HEK293T (cell line): ENCODE measurements at places on chromosomes 3 and 15.

DNA sequence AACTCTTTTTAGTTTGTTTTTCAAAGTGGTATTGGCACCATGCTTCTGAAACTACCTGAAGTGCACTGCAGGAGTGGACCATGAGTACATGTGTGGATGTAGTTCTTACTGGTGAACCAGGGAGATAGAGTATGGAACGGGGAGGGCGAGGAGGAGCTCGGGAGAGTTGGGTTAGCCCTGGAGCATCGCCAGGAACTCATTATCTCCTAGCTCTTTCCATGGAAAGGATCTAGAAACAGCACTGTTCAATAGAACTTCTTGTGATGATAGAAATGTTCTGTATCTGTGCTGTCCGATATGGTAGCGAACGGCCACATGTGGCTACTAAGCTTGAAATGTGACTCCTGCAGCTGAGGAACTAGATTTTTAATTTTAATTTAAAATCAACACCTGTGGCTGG, 47.3 kb downstream of the VGLL4 start:
- no peak for DNase-seq

DNA sequence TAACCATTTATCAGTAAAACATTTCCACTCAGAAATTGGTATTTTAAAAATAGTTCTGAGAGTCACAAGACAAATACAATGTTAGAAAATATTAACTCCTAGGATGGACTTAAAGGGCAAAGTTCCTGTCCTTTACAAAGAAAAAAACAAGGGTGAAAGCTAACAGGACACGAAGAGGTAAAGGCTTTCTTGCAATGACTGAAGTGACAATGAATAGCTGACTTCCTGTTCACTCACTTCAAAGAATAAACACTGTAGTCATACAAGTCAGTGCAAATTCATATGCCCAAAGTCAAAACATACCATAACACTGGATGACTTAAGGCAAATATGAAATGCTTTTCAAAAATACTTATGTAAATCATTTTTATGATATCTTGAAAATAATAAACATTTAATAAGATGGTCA, 1389.8 kb upstream of the ALCAM start:
- no peak for DNase-seq

DNA sequence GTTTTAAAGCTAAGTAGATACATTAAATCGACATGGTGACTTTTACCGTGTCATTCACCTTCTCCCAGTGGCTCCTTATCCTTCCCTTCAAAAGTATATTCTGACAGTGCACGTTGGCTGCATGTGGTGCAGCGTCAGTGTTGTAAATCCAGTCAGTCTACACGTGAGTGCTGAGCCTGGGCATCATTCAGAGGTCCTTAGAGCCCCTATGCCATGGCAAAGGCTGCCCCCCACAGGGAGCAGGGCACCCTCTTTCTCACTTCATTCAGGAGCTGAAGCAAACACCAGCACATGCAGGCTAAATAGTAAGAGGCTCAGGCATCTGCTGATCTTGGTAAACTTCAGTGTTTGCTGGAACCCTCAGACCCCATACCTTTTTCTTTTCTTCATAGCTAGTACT, 43.3 kb downstream of the RASGRP1 start:
- DNase-seq, result no peak

DNA sequence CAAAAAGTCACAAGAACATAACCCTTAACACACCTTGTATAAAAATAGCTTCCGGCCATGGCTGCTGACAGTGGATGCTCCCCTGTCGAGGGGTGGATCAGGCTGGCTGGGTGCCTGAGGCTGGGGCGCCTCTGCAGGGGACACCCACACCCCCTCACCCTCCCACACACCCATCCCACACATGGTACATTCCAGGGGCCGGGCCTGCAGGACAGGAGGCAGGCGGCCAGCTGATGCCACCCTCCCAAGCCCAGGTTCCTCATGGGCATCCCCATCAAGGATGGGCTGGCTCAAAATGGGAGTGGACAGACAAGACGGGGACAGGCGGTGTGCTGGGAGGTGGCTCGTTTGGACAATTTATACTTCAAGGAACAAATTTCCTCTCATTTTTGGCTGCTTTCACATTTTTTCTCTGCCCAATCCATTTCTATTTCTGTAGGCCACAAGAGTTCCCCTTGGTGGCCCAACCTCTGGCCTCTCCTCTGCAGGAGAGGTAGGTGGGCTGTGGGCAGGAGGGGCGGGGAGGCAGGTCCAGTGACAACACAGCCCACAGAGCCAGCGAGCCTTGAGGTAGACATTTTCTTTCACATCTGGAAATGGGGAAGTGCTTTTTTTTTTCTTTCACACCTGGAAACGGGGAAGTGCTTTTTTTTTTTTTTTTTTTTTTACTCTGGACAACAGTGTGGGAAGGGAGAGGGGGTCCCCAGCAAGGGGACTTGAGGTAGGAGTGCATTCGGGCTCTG, 23.3 kb downstream of the RNU5B-1 start:
- DNase-seq, result no peak

GRCh38 chr15:67150023-67150860, 84.8 kb downstream of the SMAD3 start:
- peak; percentile 65 for DNase-seq

GRCh38 chr3:72187131-72187530, 402.2 kb upstream of the PROK2 start:
- no peak for DNase-seq

DNA sequence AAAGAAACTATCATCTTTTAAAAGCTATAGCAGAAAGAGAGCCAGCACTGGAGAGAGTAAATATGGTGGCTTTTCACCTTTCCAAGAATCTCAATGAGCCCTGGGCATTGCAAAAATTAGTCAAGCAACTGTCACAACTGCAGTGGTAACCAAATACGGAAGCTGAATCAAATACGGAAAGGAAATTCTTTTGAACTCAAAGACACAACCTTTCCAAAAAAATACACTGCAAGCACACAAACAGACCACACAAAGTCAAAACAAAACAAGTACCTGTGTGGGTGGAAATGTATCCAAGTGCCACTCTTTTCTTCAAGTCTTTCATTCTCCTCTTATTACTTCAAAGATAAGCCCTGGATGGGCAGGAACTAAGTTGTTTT, 17.6 kb downstream of the VGLL4 start:
- no peak for DNase-seq

- DNase-seq, result no peak
Observed at GRCh38 chr3:81744366-81744765, 17.1 kb downstream of the GBE1 start.

DNA sequence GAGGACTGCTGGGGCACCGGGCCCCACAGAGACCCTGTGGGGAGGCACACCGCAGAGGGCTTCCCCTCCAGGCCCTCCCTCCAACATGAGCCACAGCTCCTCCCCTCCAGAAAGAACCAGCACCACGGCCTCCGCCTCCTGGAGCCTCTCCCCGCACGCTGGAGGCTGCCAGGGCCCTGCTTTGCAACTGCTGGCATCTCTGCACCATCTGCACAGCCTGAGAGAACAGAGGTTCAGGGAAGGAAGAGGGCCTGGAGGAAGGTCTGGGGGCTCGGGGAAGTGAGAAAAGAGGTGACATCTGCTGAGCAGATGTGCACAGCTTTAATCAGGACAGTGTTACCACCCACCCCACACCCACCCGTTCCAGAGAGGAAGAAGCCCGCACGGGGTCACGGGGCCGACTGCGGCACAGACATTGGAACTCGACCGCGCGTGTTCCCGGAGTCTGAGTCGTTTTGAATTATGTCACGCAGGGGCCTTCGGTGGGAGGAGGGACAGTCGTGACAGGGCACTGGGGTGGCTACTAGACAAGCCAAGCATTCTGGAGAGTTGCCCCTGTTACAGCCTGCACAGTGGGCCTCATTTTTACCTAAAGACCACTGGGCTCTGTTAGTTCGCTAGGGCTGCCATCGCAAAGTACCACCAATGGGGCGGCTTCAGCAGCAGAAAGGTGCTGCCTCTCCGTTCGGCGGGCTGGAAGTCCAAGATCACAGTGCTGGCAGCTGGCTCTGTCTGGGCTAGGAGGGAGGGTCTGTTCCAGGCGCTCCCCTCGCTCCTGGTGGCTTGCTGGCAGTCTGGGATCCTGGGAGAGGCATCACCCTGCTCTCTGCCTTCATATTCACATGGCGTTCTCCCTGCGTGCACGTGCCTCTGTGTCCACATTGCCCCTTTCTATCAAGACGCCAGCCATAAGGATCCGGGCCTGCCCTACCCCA, 194.8 kb downstream of the XXYLT1 start:
- DNase-seq, result no peak

GRCh38 chr3:164539215-164539614, 539.1 kb downstream of the SI start:
- no peak for DNase-seq

DNA sequence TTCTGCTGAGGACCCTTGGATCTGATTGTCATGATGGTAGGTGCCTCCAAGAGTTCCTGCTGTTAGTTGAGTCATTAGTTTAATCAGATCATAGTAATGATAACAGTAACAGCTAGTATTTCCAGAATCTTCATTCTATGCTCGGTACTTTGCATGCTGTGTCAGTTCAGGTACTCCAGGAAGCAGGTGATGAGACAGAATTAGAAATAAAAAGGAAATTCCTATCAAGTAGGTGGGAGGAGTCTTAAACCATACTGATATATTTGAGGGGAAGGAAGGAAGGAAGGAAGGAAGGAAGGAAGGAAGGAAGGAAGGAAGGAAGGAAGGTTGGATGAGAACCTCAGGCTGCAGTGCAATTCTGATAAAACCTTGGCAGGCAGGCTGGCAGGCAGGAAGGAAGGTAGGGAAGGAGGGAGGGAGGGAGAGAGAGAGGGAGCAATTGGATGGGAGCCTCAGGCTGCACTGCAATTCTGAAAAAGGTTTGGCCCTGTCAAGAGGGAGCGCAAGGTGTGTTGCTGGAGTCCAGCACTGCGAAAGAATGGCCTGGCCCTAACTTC, 148.8 kb upstream of the NUDT16 start:
- no peak for DNase-seq

GRCh38 chr3:102791641-102792589, 357.1 kb downstream of the ZPLD1 start:
- no peak for DNase-seq

DNA sequence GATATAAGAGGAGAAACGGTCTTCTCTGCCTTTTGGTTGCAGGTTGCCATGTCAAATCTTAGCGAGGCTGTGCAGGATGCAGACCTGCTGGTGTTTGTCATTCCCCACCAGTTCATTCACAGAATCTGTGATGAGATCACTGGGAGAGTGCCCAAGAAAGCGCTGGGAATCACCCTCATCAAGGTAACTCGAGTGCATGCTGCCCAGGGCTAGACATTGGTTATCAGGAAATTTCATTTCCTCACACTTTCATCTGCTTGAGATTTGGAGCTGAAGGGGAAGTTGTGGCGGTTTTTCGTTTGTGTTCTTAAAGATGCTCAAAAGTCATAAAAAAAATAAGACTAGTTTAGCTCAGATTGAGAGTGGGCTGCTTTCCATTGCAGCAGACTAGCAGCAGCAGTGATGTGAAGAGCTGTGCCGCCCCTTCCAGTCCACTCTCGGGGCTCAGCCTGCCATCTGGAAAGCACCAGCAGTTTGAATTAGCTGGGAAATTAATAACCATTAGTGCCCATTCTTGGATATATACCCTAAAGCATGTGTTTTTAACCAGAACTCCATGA, 32.2 kb downstream of the GPD1L start:
- DNase-seq, result no peak

DNA sequence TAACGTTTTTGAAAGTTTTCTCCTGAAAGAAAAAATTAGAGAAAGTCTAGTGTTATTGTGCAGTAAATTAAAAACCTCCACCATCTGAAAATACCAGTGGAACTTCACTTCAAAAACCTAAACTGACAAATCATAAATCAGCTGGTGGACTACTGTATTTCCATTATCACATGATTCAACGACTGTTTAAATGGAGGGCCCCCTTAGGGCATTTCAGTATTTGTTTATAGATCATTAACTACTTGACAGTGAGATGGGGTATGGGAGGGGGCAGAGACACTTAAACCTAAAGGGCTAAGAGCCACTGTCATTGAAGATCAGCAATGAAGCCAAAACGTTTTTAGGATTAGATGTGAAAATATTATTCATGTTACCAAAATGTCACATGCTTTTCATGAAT, 8.8 kb upstream of the C15orf61 start:
- peak; percentile 18 for DNase-seq

- DNase-seq, result peak; percentile 25
Observed at GRCh38 chr3:3998140-3998922, 199.1 kb downstream of the LRRN1 start.

DNA sequence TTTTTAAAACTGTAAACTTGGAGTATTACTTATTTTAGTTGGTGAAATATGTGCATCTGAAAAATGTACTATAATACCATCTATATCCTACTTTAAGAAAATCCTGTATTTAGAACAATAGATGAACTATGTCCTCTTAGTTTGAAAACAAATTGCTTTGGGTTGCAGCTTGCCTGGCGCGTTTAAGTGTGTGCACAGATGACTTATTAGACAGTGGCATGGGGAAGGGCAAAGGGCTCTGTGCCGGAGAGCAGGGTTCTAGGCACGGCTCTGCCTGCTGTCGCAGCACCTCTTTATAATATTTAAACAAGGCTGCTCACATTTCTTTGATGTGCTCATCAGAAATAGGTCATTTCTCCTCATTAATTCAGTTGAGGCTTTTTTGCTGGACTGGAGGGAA, 10.0 kb downstream of the PXK start:
- no peak for DNase-seq

DNA sequence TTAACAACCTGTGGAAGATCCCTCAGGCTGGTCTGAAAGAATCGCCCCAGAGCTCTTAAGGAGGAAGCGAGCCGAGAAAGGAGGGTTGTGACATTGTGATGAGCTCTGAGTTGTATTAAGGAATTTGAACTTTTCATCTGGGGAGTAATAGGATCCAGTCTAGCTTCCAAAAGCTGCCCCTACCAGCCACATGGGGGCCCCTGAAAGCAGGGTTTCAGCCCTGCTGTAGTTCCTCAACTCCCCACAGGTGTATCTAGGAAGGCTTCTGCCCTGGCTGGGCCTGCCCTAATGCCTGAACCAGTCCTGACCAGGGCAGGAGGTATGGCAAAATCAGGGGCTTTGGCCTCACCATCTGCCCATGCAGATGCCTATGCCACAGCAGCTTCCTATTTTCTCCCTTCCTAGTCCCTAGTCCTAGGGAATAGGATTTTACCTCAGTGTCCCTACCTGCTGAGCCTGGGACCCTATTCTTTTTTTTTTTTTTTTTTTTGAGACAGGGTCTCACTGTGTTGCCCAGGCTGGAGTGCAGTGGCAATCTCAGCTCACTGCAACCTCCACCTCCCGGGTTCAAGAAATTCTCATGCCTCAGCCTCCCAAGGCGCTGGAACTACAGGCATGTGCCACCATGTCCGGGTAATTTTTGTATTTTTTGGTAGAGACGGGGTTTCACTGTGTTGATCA, 5.0 kb upstream of the AP3S2 start:
- peak; percentile 67 for DNase-seq

- DNase-seq, result no peak
Observed at GRCh38 chr3:22288756-22289155, 537.7 kb upstream of the ZNF385D start.
